ENCODE measurements at places on chromosomes 6 and 20.
A peak's percentile ranks its signal among the peaks of the same experiment; 100 is the strongest.

DNA sequence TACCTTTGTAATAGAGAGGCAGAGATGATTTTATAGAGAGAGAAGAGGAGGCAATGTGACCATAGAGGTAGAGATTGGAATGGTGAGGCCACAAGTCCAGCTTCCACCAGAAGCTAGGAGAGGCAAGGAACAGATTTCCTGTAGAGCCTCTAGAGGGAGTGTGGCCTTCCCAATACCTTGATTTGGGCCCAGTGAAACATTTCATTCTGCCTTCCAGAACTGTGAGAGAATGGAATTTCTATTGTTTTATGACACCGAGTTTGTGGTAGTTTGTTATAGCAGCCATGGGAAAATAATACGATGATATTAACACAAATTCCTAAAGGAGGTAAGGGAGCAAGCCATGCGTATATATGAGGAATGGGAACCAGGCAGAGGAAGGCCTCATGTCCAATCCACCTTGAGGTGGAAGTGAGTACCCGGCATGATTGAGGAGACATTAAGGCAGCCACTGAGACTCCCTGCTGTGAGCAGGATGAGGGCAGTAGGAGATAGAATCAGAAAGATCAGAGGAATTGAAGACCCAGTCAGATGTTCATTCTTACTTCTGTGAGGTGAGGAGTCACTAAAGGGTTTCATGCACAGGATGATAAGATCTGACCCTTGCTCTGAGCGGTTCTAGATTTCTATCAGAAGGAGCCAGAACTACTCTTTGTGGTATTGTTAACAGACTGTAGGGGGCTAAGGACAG, 636.3 kb upstream of the IMPG1 start:
- H3K4me3 ChIP-seq = no peak overlapping the region
- DNase-seq = no peak
- H3K4me1 ChIP-seq = no peaks in the 10 kb centered on the region
- no peaks in the 10 kb centered on the region for H3K27me3 ChIP-seq

DNA sequence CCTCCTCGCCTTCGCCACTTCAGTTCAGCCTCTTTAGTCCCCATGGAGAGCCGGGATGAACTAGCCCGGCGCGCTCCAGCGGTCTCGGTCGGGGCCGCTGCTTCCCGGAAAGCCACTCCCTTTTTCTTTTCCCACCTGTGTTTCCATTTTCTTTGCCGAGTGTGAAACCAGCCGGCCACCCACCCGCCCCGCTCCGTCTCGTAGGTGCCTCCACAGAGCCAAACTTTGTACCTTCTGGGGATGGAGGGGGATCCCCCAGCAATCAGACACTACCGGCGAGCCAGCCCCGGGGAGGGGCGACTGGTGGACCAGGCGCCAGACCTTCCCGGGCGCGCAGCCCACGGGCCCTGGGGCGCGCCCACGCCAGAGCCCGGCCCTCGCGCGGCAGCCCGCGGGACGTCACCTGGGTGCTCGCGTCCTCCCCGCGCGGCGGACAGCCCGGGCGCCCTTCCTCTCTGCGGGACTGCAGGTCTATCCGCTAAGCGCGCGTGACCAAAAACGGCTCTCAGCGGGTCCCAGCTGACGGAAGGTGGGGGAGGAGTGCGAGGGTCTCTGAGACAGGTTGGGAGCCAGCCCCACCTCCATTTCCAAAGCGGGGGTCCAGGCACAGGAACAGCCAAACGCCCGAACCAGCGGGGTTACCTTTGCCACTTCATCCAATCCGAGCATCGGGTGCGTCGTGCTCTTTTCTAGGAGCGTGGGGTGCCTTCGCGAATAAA, at the start of gene MCHR2:
TSS of gene MCHR2 (minus strand) at position 691 of the 719 bp plus-strand sequence. CDS start 38,076 bp downstream, outside the sequence.
- H3K27me3 ChIP-seq = peaks cover 13% of the 10 kb centered on the region
- DNase-seq = no peak
- peak within 1 kb of the TSS; percentile 19 for H3K4me3 ChIP-seq
- no peaks in the 10 kb centered on the region for H3K4me1 ChIP-seq
- H3K27ac ChIP-seq = no peak within 1 kb of the TSS

DNA sequence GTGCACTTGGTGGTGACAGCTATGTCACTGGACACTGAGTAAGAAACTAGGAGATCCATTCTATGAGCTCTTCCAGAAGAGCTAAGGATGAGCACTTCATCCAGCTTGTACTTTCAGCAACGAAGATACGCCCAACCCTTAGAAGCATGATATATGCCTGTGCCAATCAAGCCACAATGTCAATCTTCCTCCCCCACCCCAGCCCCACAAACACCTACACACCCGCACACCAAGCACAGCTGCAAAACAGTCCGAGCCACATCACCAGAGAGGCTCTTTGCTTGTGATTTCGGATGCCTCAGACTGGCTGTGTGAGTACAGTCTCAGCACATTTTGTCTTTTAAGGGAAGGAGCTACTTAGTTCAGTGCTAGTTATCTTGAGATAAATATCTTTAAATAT, 260.5 kb downstream of the FOXC1 start:
- H3K36me3 ChIP-seq = no peaks in the 10 kb centered on the region
- H3K4me1 ChIP-seq = no peaks in the 10 kb centered on the region
- no peak overlapping the region for H3K4me3 ChIP-seq
- no peak for DNase-seq
- H3K27ac ChIP-seq = no peak overlapping the region
- no peaks in the 10 kb centered on the region for H3K27me3 ChIP-seq

GRCh38 chr20:14470977-14471661, 133.7 kb upstream of the FLRT3 start:
- H3K4me3 ChIP-seq = no peak overlapping the region
- H3K27me3 ChIP-seq = no peaks in the 10 kb centered on the region
- no peak overlapping the region for H3K27ac ChIP-seq
- H3K4me1 ChIP-seq = no peaks in the 10 kb centered on the region
- DNase-seq = no peak

DNA sequence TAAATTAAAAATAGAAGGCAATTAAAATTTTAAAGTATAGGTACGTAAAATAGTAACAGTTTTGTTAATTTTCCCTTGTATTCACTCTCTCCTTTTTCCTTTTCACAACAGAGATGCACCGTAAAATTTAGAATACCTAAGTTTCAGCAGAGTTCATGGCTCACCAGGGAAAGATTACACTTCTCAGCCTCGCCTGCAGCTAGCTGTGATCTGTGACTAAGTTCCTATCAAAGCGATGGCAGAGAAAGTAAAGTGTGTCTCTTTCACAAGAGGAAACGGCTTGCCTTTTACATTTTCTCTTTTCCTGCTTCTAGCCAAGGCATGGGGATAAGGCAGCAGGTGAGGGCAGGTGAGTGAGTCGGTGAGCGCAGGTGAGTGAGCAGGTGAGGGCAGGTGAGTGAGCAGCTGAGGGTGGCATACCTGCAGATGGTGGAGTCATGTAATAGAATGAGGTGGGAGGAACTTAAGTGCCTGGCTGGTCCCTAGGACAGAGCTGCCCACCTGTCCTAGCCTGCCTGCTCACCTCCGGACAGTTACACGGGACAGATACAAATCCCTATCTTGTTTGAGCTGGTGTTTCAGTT, 30.9 kb downstream of the ZFP64 start:
- no peak overlapping the region for H3K27ac ChIP-seq
- no peak for DNase-seq
- H3K36me3 ChIP-seq = peaks cover 5% of the 10 kb centered on the region
- no peak overlapping the region for H3K4me3 ChIP-seq

DNA sequence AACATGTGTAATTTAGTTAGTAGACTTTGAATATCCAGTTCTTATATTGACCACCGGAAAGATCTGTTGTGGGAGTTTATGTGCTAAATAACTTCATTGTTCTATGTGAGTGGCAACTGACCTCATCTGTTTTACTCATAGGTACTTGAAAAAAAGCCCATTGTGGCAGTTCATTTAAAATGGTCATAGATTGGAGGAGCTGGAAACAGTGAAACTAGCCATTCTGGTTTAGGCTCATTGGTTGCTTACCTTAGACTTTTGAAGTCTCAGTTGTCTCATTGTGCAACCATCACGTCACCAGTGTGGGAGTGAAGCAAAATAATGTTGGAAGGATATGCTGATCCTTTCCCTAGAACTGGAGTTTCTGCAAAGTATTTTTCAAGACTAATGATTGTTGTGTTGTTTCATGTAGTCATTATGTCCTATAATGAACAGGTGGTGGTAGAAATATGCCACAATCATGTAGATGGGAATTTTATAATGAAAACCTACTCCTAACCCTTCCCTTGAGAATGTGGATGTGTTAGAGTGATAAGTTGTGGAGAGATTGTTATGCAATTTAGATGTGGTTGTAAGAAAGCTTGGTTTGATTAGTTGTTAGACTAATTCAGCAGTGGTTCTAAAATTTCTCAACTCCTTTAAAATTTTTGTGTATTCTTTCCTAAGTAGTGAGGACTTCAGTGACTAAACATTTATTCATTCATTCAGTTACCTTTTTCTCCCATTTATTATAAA, 18.3 kb downstream of the DSP start:
- no peaks in the 10 kb centered on the region for H3K36me3 ChIP-seq
- DNase-seq = no peak
- H3K4me3 ChIP-seq = no peak overlapping the region
- no peaks in the 10 kb centered on the region for H3K4me1 ChIP-seq

- no peaks in the 10 kb centered on the region for H3K27me3 ChIP-seq
- H3K4me1 ChIP-seq = peaks cover 41% of the 10 kb centered on the region
- no peak for DNase-seq
Observed at GRCh38 chr20:8246716-8247115, 114.7 kb downstream of the PLCB1 start.

- H3K4me3 ChIP-seq = no peak overlapping the region
- H3K36me3 ChIP-seq = no peaks in the 10 kb centered on the region
- H3K27ac ChIP-seq = no peak overlapping the region
- no peaks in the 10 kb centered on the region for H3K27me3 ChIP-seq
- H3K4me1 ChIP-seq = no peaks in the 10 kb centered on the region
Observed at GRCh38 chr20:23544133-23544532, 24.2 kb downstream of the CST9L start.

GRCh38 chr6:44008821-44009370, 118.4 kb downstream of the MRPL14 start:
- peaks cover 54% of the 10 kb centered on the region for H3K4me1 ChIP-seq
- no peak overlapping the region for H3K27ac ChIP-seq
- no peaks in the 10 kb centered on the region for H3K36me3 ChIP-seq
- H3K4me3 ChIP-seq = no peak overlapping the region

DNA sequence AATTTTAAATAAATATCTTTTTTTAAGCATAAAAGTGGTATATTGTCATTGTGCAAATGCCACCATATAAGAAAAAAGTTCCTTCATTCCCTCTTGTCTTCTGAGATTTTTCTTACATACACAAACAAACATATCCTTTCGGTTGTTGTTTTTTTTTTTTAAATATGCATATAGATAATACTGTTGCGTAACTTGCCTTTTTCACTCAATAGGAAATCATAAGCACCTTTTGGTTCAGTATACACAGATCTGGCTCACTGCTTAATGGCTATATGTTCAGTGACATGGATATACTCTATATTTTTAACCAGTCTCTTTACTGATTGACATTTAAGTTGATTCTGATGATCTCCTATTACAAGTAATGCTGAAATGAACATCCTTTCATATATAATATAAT, 40.1 kb downstream of the AKAP12 start:
- H3K36me3 ChIP-seq = no peaks in the 10 kb centered on the region
- H3K27me3 ChIP-seq = no peaks in the 10 kb centered on the region
- H3K4me1 ChIP-seq = no peaks in the 10 kb centered on the region
- H3K27ac ChIP-seq = no peak overlapping the region
- no peak overlapping the region for H3K4me3 ChIP-seq

DNA sequence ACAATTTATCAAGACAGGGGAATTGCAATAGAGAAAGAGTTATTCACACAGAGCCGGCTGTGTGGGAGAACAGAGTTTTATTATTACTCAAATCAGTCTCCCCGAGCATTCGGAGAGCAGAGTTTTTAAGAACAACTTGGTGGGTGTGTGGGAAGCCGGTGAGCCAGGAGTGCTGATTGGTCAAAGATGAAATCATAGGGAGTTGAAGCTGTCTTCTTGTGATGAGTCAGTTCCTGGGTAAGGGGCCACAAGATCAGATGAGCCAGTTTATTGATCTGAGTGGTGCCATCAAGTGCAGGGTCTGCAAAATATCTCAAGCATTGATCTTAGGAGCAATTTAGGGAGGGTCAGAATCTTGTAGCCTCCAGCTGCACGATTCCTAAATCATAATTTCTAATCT, 50.0 kb upstream of the ECI2 start:
- H3K27me3 ChIP-seq = no peaks in the 10 kb centered on the region
- DNase-seq = no peak
- no peak overlapping the region for H3K4me3 ChIP-seq
- H3K36me3 ChIP-seq = no peaks in the 10 kb centered on the region
- no peaks in the 10 kb centered on the region for H3K4me1 ChIP-seq
- H3K27ac ChIP-seq = no peak overlapping the region

- H3K36me3 ChIP-seq = no peaks in the 10 kb centered on the region
- H3K4me3 ChIP-seq = no peak overlapping the region
- H3K27ac ChIP-seq = peak overlapping the region; percentile 78
- no peak for DNase-seq
Observed at GRCh38 chr20:34904202-34904621, 27.8 kb downstream of the ACSS2 start.

DNA sequence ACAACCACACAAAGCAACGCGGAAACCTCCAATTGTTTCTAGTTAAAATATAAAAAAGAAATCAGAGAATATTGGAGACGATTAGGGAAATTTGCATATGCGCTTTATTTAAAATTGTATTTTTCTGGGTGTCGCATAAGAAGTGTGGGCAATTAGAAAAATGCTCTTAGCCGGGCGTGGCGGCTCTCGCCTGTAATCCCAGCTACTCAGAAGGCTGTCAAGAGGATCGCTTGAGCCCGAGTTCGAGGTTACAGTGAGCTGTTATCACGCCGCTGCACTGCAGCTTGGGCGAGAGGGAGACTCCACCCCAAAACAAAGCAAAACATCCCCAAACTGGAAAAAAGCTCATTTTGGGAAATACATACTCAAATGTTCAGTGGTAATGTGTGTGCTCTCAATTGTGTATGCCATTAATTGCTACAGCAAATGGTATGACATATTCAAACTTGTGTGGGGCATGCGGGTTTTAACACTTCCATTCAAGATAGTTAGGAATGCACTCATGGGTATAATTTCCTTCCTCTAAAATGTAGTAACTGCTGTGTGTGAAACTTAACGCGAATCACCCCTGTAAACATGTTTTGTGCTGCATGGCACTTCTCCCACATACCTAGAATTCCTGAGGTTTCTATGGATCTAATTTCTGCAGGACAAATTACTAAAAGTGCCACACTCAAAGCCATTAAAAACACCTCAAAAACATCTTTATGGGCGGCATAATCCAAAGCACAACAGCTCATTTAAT, 54.7 kb upstream of the HFE start:
- H3K36me3 ChIP-seq = no peaks in the 10 kb centered on the region
- peak overlapping the region; percentile 27 for H3K27ac ChIP-seq
- peaks cover 14% of the 10 kb centered on the region for H3K4me1 ChIP-seq
- no peak for DNase-seq
- peak overlapping the region; percentile 52 for H3K4me3 ChIP-seq

GRCh38 chr6:1487239-1487638, 97.9 kb downstream of the FOXF2 start:
- no peak overlapping the region for H3K27ac ChIP-seq
- H3K4me1 ChIP-seq = no peaks in the 10 kb centered on the region
- DNase-seq = no peak
- H3K4me3 ChIP-seq = no peak overlapping the region

GRCh38 chr20:41738604-41739206, 120.5 kb upstream of the CHD6 start:
- no peak overlapping the region for H3K27ac ChIP-seq
- no peaks in the 10 kb centered on the region for H3K4me1 ChIP-seq
- DNase-seq = no peak

- no peak overlapping the region for H3K27ac ChIP-seq
- H3K4me1 ChIP-seq = no peaks in the 10 kb centered on the region
- no peak overlapping the region for H3K4me3 ChIP-seq
- no peaks in the 10 kb centered on the region for H3K36me3 ChIP-seq
Observed at GRCh38 chr6:167111597-167111996, 11.3 kb upstream of the CCR6 start.

- no peaks in the 10 kb centered on the region for H3K4me1 ChIP-seq
- peaks cover 20% of the 10 kb centered on the region for H3K27me3 ChIP-seq
- H3K4me3 ChIP-seq = no peak overlapping the region
- H3K36me3 ChIP-seq = no peaks in the 10 kb centered on the region
- no peak overlapping the region for H3K27ac ChIP-seq
- no peak for DNase-seq
Observed at GRCh38 chr6:71888756-71889340, 2.5 kb downstream of the RIMS1 start.

Data from gastrocnemius medialis (tissue), 4 donors.